ENCODE measurements at places on chromosomes 7 and 10.

DNA sequence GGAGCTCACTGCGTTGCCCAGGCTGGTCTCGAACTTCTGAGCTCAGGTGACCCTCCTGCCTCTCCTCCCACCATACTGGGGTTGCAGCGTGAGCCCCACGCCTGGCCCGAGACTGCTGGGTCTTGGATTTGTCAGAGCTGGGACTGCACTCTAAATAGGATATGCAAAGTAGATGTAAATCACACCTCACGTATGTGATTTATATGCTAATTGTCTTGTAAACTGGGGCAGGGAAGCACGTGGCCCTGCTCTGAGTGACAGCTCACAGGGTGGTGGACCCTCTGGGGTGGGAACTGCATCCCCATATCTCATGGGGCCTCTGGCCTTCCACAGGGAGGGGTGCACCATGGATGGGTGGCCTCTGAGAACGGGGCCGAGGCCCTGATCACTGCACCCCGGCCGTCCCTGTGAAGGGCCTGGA is 34.1 kb downstream of the GET4 start:
- no peak for DNase-seq

DNA sequence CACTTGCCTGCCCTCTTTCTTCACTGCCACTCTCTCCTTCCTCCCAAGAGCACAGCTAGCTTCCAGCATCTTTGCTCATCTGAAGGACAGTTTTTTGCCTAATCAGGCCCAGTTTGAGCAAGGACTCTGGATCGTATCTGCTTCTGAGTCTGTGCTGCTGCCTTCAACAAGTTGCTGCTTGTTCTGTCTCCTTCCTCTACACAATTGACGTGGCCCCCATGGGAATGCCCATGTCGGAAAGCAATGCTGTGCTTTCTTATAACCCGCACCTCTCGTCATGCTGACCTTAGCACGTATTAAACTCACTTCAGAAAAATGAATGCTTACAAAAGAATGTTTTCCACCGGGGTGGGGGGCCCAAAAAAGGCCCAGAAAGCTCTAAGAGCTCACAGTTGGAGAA is 324.7 kb upstream of the C7orf33 start:
- no peak for DNase-seq

- no peak for DNase-seq
These were observed 397.3 kb downstream of the TYW1 start for GRCh38 chr7:67393903-67394302.

- no peak for DNase-seq
These were observed 146.2 kb upstream of the LYZL1 start for GRCh38 chr10:29142516-29143314.

- no peak for DNase-seq
These were observed 11.2 kb upstream of the CCSER2 start for GRCh38 chr10:84317174-84317573.

- no peak for DNase-seq
These were observed 708 bp downstream of the UBN2 start for GRCh38 chr7:139231513-139232376.

DNA sequence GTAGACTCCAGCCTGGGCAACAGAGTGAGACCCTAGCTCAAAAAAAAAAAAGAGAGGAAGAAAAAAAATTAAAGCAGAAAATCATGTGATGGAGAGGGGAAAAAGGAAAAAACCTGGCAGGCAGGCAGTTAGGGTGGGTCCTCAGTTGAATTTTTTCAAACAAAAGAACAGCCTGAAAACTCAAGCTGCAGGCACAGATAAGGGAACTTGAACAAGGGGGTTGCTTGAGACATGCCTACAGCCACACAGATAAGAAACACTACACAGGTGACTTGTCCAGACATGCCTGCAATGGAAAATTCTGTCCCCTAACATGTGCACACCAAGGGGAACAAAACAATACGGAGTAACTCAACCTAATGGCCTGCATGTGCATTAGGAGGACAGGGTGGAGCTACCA is 19.2 kb downstream of the VIM start:
- no peak for DNase-seq

GRCh38 chr7:101179117-101179516 is 976 bp downstream of the NAT16 start:
- no peak for DNase-seq

GRCh38 chr10:71526653-71527052 is 129.9 kb downstream of the CDH23 start:
- no peak for DNase-seq

GRCh38 chr7:6160191-6160623 is 112.2 kb downstream of the CYTH3 start:
- no peak for DNase-seq

DNA sequence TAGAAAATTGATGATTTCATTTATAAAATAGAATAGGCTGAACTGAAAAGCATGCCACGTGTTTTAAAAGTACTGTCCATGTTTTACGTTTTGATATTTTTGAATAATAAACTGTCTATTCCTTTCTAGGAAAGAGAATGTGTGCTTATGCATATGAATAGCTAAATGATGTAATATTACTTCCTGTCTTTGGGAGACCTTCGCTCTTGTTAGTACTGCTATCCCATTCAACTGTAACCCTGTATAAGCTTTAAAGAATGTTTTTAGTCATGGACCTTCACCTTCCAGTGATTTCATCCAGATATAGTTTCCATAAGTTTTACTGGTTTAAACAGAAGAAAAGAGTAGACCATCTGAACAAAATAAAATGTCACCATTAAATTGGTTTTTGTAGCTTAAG is 274.4 kb upstream of the SEMA3A start:
- no peak for DNase-seq

GRCh38 chr7:72048420-72048819 is 363.7 kb downstream of the CALN1 start:
- no peak for DNase-seq

- peak; percentile 28 for DNase-seq
These were observed at the start of gene AP3M1 for GRCh38 chr10:74150204-74150989. Gene AP3M1, minus strand, starts transcription at chr10:74150828. Its CDS starts 12,449 bp downstream, at chr10:74138379.

GRCh38 chr7:33789871-33790630 is 115.3 kb upstream of the BMPER start:
- no peak for DNase-seq

GRCh38 chr7:77944183-77945182 is 145.9 kb downstream of the PHTF2 start:
- no peak for DNase-seq

DNA sequence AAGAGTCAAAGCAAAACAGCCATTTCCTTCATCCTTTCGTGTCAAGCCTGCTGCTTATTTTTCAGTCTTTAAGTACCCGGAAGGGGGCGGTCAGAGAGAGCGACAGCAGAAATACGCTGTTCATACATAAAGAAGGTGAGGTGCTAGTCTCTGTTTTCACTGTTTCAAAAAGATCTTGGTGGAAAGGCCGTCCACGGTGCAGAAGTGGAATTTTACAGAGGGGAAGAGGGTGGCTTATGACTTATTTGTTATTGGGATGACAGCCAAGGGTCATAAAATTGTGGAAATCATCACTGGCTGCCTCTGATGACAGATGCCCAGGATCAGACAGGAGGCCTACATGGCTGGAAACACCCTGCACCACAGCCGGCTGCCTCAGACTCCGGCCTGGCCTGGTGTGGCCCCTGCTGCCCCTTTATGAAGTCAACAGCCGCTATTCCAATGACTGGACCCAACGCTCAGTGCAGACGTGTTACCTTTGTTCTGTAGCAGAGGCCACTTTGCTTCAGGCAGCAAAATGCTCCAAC is 57.0 kb downstream of the HIPK2 start:
- no peak for DNase-seq

DNA sequence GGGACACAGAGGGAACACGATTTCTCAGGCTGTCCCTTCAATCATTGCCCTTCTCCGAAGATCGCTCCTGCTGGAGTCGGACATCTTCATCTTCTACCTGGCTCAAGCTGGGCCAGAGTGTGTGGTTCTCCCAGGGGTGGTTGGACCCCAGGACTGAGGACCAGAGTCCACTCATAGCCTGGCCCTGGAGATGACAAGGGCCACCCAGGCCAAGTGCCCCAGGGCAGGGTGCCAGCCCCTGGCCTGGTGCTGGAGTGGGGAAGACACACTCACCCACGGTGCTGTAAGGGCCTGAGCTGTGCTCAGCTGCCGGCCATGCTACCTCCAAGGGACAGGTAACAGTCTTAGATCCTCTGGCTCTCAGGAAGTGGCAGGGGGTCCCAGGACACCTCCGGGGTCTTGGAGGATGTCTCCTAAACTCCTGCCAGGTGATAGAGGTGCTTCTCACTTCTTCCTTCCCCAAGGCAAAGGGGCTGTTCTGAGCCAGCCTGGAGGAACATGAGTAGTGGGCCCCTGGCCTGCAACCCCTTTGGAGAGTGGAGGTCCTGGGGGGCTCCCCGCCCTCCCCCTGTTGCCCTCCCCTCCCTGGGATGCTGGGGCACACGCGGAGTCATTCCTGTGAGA is 23.3 kb downstream of the TBATA start:
- DNase-seq = no peak

GRCh38 chr7:118153551-118154177 is 30.3 kb upstream of the LSM8 start:
- DNase-seq = no peak

DNA sequence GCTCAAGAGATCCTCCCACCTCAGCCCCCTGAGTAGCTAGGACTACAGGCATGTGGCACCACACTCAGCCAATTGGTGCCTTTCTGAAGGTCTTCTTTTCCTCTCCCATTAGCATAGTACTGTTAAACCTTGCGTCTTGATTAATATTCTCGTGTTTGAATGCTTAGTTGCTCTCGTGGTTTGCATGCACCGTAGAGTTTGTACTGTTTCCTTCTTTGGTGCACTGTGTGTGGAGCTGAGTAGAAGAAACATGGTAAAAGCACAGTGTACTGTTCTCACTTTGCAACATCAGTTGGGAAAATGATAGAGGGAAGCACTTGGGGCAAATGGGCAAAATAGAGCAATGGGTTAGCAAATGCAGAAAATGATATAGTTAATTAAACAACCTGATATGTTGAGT is 27.6 kb upstream of the RPA3 start:
- DNase-seq = no peak

Measured in stimulated activated CD8-positive, alpha-beta memory T cell treated with anti-CD3 and anti-CD28 coated beads, Interleukin-15, amount 100 ng/mL, for 24 hours (primary cell).